ENCODE measurements at places on chromosomes 3 and 15.
A peak's percentile ranks its signal among the peaks of the same experiment; 100 is the strongest.

GRCh38 chr3:190883973-190884832, 21.7 kb upstream of the GMNC start:
- peak; percentile 6 for DNase-seq

- no peak for DNase-seq
Measured at GRCh38 chr3:30241721-30242120, 364.7 kb upstream of the TGFBR2 start.

DNA sequence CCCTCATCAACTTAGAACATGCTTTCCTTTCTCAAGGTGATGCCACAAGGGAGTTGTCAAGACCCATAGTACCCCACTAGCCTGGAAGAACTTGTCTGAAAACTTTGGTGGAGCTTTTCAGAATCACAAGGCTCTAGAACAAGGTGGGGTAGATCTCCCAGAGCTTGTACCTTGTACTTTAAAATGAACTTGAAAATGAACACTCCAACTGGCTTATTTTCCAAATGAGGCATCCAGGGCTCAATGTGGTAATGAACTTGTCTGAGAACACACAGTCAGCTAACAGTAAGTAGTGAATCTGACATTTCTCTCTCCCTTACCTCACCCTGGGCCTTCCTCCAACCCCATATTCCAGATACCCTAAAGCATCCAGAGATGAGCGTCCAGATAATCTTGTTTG, 81.8 kb upstream of the THBS1 start:
- no peak for DNase-seq

DNA sequence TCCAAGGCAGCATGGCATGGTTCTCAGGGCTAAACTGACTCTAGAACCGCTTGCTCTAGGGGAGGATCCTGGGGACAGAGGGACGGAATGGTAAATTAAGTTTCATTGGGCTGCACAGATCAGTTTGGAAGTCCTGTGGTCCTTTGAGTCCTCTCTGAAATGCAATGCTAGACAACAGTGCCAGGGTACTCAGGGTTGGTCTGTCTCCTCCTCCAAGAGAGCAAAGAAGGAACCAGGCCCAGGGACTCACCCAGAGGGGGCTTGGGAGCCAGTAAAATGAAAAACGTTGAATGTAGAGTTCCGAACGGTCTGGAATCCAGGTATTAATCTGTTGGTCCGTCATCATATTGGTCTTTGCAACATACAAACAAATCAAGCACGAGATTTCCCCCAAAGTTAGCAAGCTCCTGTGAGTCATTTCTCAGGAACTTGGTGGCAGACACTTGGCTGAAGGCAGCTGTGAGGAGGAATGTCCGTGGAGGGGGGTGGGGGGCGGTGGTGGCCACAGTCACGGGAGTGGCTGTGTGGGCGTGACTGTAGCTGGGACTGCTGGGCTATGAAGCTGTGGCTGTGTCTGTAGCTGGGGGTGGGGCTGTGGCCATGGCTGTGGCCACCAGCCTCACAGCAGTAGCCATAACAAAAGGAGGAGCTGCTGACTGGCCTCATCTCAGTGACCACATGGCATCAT, 361.0 kb downstream of the SHQ1 start:
- peak; percentile 7 for DNase-seq

- DNase-seq = no peak
Measured at GRCh38 chr3:170622369-170623159, 36.7 kb upstream of the SLC7A14 start.

DNA sequence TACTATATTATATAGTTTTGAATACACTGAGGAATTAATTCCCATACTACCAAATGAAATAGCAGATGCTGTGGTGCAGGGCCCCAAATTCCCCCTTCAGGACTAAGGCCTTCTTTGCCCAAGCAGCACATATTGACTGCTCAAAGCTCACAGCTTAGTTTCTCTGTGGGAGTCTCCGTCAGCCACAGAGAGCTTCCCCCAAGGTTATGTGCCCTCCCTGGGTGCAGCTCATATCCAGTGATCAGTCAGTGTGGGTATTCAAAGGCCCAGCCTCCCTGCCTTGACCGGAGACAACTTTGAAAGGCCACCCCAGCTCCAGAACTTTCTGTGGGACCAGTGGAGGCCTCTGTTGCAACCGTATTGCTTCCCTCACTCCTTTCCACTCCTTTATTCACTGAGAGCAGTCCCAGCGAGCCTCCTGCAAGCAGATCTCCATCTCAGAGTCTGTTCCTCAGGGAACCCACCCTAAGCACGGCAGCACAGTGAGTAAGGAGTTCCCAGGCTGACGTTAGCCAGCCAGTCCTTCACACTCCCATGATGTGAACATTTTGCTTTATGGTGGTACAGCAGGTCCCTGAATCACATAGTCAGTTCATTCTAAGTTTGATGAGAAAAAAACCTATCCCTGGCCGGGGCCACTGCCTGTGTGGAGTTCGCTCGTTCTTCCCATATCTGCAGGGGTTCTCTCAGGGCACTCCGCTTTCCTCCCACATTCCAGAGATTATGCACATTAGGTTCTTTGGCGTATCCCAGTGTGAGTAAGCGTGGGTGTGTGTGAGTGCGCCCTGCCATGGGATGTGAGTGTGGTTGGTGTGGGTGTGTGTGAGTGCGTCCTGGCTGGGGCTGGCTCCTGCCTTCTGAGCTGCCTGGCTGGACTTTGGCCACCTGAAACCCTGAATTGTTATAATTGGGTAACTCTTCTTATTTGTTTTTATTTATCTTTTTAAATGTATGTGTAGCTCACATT, 64.4 kb upstream of the PPARG start:
- DNase-seq = no peak

DNA sequence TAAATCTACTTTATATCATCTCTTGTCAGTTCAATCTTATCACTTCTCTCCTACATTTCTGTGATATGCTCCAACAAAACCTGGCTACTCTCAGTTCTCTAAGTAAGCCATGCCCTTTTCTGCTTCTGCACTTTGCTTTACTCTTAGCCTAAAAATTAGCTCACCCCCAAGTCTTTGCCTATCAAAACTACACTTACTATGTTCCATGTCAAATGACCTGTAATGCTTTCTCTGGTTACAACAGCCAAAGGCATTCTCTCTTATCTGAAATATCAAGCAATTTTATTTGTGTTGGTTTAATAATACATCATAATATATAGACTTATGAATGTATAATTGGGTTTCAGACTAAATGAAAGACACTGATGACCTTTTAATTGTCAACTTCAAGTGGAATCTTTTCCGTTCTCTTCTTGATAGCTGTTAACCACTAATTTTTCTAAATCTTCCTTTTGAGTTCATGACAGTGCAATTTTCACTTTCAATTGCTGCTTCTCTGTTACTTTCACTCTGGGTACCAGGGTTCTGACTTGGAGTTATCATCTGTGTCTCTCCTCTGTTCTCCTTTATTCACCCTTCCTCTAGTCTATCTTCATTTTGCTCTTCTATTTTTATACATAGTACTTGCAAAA, 619.0 kb upstream of the GOLIM4 start:
- DNase-seq = peak; percentile 2

DNA sequence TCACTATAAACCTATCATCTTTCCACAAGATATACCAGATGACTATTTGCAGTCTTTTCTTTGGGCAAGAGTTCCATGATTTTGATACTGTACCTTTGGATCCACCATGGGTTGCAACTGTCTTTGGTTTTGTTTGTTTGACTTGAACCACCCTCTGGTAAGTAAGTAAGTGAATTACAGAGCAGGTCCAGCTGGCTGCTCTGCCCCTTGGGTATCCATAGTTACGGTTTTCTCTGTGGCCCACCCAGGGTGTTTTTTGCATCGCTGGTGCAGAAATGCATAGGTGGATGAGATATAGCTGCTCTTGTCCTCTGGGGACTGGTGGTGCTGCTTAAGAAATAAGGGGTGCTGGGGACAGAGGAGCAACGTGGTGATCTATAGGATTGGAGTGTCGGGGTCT, 33.8 kb downstream of the CHDH start:
- DNase-seq = no peak

DNA sequence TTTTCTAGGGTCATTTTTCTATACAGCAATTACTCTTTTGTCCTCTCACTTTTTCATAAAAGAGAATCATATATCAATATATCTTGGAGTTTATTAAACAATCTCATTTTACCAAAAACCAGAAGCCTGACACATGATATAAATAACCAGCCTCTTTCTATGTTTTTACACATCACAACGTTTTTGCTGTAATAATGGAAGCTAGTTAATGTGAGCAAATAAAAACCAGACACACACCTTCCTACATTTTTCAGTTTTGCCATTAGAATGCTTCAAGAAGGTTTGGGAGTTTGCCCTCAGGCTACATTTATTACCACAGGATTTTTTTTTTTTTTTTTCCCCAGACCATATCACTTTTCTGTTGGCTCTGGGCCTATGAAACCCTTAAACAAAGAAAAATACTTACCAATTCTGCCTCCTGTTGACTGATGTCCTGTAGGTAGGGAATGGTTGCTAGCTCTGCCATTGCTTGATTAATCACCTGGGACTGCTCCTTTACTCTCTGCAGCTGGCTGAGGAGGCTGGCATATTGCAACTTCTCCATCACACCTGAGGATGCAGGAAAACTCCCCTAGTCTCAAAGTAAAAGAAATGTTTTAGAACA, 165.5 kb downstream of the ECT2 start:
- DNase-seq = no peak

DNA sequence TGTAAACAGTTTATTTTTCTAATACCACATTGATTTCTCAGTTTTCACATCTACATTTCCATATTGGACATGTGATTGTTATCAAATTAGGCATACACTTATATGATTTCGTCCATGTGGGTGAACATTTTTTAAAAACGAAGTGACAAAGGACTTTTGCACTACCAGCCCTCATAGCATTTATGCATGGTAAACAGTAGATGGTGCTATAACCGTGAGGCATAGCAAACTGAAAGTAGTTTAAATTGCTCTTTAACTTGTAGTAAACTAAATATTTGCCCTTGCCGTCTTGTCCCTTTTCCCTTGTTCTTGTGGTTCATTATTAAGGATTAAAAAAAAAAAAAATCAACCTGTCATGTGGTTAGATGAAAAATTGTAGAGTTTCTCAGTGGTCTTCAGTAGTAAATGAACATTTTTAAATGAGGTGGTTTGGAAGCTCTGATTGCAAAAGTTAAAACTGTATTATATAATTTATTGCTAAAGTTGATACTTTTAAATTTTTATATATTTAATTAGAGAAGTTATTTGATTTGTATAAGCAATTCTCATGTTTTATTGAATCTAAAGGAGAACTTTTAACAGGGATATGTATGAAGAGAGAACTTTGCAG, 24.0 kb downstream of the STX19 start:
- DNase-seq = peak; percentile 44

DNA sequence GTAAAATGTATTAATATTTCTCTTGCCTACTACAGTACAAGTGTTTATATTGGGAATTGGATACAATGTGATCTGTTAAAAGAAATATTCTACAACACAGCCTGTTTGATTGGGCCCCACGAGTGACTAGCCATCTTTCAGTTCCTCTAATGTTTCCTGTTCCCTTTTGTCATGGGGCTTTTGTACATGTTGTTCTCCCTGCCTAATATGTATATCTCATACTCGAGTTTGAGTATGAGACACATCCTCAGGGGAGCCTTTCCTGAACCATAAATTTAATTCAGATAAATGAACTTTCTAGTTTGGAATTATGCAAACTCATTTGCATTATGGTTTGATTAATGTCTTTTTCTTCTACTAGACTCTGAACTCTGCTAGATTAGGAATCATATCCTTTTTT, 65.5 kb downstream of the MEF2A start:
- no peak for DNase-seq

- no peak for DNase-seq
Measured at GRCh38 chr3:187507905-187508304, 139.7 kb downstream of the RTP4 start.

GRCh38 chr3:123377243-123377740, 71.6 kb downstream of the ADCY5 start:
- no peak for DNase-seq

GRCh38 chr3:42572278-42572677, 9.5 kb downstream of the SEC22C start:
- DNase-seq = peak; percentile 14

GRCh38 chr3:15291589-15292541, 40.5 kb downstream of the SH3BP5 start:
- peak; percentile 85 for DNase-seq

DNA sequence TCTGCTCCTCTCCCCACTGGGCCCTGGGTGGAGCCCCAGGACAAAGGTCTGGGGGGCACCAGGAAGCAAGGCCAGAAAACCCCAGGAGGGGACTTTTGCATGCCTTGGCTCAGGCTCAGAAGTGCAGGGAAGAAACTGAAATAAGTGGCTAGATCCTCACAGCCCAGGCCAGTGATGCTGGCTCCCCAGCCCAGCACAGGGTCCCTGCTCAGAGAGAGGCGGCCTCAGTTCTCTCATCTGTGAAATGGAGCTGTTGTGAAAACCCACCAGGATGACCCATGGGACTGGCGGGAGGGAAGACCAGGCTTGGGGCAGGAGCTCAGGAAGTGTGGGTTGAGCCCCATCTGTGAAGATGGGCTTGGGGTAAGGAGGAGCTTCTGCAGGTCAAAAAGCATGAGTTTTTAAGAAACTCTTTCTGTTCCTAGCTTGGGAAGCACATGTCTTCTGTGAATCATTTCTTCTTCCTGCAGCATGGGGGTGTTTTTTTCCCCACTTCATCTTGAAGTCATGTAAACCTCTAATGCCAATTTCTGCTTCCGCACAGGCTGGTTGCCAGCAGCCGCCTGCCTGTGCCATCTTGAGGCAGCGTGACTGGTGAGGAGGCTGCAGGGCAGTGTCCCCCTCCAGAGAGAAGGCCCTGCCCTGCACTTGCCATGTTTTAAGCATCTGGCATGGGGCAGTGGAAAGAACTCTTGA, 118.6 kb downstream of the SMAD6 start:
- DNase-seq = no peak

GRCh38 chr3:126528419-126528799, 4.5 kb downstream of the CHST13 start:
- DNase-seq = no peak

DNA sequence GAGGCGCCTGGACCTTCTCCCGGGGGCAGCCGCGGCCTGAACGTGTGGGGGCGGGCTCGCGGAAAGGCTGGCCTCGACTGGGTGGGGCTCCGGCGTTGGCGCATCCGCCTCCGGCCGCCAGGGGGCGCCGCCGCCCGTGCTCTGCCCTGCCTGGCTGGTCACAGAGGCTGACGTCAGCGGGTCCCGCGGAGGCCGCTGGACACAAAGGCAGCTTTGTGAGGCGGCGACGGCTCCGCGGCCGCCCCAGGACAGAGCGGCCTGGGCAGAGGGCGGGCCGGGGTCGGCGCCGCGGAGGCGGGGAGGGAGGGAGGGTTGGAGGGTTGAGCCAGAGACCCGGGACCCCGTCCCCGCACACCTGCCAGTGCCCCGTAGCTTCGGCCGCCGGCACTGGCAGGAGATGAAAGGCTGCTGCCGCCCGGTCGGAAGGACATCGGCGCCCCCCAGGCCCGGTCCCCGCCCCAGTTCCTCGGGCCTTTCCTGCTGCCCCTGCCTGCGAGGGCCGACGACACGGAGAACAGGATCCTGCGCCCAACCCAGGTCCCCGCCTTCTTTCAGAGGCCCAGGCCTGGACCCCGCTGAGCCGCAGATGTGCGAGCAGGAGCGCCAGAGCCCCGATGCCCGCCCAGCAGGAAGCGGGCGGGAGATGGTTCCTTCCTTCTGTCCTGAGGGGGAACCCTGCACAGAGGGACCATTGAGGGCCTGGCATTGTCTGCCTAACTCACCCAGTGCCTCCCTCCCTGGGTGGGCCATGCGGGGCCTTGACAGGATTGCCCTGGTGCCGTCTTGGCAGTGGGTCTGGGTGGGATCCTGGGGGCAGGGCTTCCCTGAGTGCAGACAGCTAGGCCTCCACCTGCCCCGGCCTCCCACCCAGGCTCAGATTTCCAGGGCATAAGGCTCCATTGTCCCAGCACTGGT, 8.7 kb upstream of the SEMA3B start:
- peak; percentile 86 for DNase-seq
